ENCODE measurements at places on chromosomes 3 and 15. TPM values are rescaled to one million over a fixed set of nuclear protein-coding genes. Genes with fewer than 3 reads are reported as not detected.

DNA sequence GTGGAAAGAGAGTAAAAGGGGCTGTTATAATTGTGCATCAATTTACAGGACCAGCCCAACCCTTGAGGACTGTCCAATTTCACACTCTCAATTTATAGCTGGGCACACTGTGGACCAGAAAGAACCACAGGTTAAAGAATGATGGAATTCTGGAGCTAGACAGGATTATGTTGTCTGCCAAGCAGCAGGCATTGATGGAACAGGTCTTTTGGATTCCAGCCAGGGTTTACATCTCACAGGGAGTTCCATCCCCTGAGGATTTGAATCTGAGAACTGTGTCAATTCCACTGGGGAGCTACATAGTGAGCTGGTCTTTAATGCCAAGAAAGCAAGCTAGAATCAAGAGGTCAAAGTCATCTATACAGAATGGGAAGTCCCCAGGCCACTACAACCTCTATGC, 389.5 kb upstream of the WNT5A start:
- no peak for DNase-seq

GRCh38 chr3:72339670-72340030, 508.6 kb downstream of the SHQ1 start:
- DNase-seq, result no peak

GRCh38 chr15:99616129-99616528, 50.3 kb downstream of the MEF2A start:
- DNase-seq, result no peak

GRCh38 chr3:178087376-178087775, 448.9 kb upstream of the KCNMB2 start:
- no peak for DNase-seq

- DNase-seq, result no peak
Observed at GRCh38 chr3:32157600-32158264, 51.3 kb downstream of the GPD1L start.

DNA sequence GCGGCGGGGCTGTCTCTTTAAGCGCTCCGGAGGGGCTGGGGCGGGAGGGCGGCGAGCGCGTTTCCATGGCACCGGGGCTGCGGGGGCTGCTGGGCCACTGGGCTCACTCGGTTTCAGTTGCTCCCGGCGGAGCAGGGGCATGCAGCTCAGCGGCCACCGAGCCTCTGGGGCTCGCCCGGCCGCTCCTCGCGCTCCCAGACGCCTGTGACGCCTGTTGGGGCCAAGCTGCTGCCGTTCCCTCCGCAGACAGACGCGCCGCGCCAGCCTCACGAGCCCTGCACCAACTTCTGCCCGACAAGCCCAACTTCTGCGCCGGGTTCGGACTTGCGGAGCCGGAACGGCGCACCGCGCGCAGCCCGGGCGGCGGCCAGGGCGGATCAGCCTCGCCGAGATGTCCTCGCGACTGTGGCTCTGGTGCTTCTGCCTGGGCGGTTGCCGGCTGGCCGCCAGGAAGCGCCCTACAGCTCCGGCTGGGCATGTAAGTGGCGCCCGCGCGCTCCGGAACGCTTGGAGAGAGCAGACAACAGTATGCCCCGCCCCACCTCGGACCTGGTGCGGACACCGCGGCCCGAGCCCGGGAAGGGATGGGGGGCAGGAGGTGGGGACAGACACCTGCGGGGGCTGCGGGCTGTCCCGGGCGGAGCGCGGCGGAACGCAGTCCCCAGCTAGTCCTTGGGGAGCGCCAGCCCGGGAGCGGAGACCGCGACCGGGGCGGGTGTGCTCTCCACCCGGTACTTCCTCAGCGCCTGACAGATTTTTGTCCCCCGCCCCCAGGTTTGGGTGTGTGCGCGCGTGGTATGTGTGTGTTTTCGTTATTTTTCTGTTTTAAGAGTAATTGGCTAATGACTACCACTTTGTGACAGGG, 154.1 kb upstream of the GOLIM4 start:
- DNase-seq, result peak; percentile 76

- DNase-seq, result no peak
Observed at GRCh38 chr15:32029409-32029861, 880 bp upstream of the CHRNA7 start.

DNA sequence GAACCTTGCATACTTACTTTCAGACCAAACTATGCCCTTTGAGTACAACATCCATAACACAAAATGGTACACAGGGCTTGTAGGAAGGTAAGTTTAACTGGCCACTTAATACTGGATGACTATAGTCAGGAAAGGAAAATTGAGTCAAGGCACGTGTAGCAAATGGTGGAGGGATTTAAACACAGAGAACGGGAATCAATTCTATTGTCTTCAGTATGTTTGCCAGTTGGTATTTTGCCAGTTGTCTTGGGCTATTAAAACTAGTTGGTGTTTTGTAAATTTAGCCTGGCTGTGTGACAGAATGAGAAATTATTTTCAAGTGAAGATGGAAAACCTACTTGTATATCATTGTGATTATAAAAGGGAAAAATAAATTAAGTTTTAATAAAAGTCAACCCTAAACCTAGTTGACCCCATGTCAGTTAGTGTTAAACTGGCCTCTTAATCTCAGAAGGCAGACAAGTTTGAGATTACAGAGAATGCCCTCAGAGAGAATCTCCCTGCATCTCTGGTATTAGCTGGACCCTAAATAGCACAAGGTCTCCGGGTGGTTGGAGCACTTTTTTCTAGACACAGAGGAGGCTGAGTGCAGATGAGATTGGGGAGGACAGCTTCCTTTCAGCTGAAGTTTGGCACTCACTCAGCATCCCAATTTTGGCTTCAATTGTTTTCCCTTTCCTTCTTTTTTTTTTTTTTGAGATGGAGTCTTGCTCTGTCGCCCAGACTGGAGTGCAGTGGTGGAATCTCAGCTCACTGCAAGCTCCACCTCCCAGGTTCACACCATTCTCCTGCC, 91.2 kb downstream of the MB21D2 start:
- no peak for DNase-seq

DNA sequence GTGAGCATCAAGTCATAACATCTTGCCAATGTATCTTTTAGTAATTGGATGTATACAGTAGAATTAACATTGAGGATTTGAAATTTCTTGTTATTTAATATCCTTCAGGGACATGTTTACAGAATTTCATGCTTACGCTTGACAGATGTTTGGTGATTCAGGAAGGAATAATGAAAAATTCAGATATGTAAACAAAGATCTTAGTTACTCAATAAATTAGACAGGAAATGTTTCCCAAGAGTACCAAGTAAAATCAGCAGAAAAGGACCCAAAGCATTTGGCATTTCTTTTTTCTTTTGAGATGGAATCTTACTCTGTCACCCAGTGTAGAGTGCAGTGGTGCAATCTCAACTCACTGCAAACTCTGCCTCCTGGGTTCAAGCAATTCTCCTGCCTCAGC, 4.7 kb upstream of the COL6A5 start:
- DNase-seq, result no peak

DNA sequence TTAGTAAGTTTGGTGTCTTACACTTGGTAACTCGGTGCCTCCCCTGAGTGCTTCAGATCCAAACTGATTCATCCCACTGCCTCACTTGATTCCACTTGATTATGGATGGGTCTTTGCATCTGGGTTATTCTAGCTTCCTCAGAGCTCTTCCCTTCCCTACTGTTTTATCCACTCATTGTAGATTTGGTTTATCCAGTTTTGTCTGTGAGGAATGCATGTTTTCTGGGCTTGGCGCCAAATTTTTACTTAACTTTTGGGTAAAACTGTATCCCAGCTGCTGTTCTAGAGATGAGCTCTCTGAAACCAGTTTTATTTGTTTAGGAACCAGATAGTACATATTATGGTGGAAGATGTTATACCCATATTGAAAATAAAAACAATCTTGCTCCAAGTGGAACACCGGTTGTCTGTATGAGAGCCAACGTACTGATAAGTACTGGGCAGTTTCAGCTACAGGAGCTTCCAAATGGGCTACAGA, 20.9 kb downstream of the RAD54L2 start:
- peak; percentile 77 for DNase-seq

GRCh38 chr3:162103808-162104207, 607.2 kb downstream of the OTOL1 start:
- DNase-seq, result no peak

- peak; percentile 46 for DNase-seq
Observed at GRCh38 chr3:185653949-185654757, 68.1 kb downstream of the SENP2 start.

ALS2CL gene
- polyA plus RNA-seq, result 6.0 TPM

All from sigmoid colon (tissue), 7 donors.